Naive thymus-derived CD4-positive, alpha-beta T cell (primary cell): ENCODE measurements at places on chromosomes 11 and 22. TPM values are rescaled to one million over a fixed set of nuclear protein-coding genes. Genes with fewer than 3 reads are reported as not detected.
A peak's percentile ranks its signal among the peaks of the same experiment; 100 is the strongest.

CBX6 gene
- polyA plus RNA-seq: 6.3 TPM

GAL3ST3 gene
- polyA plus RNA-seq: not detected

OR4X2 gene
- polyA plus RNA-seq: not detected

MS4A3 gene
- not detected for polyA plus RNA-seq

MOGAT2 gene
- polyA plus RNA-seq: not detected

EIF4G2 gene
- 532 TPM for polyA plus RNA-seq

SCGB1D2 gene
- polyA plus RNA-seq: not detected

OR52E2 gene
- not detected for polyA plus RNA-seq

MUC15 gene
- not detected for polyA plus RNA-seq

PRAME gene
- not detected for polyA plus RNA-seq

DNA sequence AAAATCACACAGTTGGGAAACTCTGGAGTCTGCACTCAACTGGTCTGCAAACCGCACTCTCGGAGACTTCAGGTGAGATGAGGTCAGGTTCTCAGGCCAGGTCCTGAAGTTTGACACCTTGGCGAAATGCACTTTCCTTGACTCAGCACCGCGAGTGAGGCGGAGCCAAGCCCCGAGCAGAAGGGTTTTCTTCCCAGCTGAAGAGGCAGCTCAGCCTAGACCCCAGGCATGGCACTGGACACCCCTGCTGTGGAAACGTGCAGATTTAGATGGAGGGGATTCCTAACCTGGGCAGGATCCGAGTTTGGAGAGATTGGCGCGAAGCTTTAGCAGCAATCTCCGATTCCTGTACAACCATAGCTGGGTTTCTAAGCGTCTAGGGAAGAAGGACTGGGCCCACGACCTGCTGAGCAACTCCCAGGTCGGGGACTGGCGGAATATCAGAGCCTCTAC lies 835 bp upstream of the MYOD1 start:
- no peak overlapping the region for H3K27ac ChIP-seq
- no peak for DNase-seq
- peaks cover 5% of the 10 kb centered on the region for H3K27me3 ChIP-seq
- no peak overlapping the region for H3K4me3 ChIP-seq
- H3K36me3 ChIP-seq: no peaks in the 10 kb centered on the region

GRCh38 chr11:35305670-35306382 lies 113.5 kb downstream of the SLC1A2 start:
- H3K27ac ChIP-seq: peak overlapping the region; percentile 16
- no peaks in the 10 kb centered on the region for H3K36me3 ChIP-seq
- no peak overlapping the region for H3K4me3 ChIP-seq
- no peaks in the 10 kb centered on the region for H3K27me3 ChIP-seq
- no peaks in the 10 kb centered on the region for H3K4me1 ChIP-seq

- H3K27me3 ChIP-seq: no peaks in the 10 kb centered on the region
- H3K36me3 ChIP-seq: no peaks in the 10 kb centered on the region
- DNase-seq: no peak
- H3K27ac ChIP-seq: no peak overlapping the region
These were observed 878.1 kb downstream of the BRD1 start for GRCh38 chr22:48949375-48950149.

- no peak for DNase-seq
- H3K4me3 ChIP-seq: no peak overlapping the region
- H3K27me3 ChIP-seq: no peaks in the 10 kb centered on the region
- no peaks in the 10 kb centered on the region for H3K4me1 ChIP-seq
- peaks cover 8% of the 10 kb centered on the region for H3K36me3 ChIP-seq
These were observed 41.0 kb downstream of the CEP57 start for GRCh38 chr11:95831198-95831883.

- H3K4me1 ChIP-seq: no peaks in the 10 kb centered on the region
- no peak for DNase-seq
These were observed 7.4 kb upstream of the ZBTB16 start for GRCh38 chr11:114052160-114052559.

DNA sequence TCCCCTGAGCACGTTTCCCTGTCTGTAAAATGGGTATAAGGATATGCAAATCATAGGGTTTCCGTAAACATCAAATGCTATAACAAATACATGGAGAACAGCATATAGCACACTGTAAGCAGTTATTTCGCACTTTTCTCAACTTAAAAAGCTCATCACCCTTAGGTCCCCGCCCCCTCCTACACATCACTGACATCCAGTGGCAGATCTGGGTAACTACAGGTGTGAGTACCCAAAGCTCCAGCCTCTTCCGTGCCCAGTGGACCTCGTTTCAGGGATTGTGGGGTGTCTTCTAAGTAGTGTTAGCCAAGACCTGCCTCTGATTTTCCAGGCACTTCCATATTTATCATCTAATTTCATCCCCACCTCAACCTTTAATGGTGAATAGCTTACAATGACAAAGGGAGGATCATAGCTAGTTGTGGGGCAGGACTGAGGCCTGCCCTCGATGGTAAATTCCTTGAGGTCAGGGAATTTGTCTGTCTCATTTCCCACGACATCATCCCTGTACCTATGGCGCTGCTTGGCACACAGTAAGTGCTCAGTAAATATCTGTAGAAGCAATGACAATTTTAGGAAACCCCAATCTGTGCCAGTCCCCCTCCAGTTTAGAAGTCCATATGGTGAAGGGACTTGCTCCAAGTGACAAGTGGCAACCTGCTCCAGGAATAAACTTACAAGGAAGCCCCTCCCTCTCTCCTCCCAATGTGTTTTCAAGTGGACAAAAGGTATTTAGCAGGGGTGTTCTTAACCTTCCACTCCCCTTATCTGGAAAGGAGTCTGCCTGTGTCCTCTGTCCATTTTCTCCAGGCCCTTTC lies 340.5 kb downstream of the TENM4 start:
- no peaks in the 10 kb centered on the region for H3K36me3 ChIP-seq
- H3K27ac ChIP-seq: no peak overlapping the region
- H3K4me1 ChIP-seq: no peaks in the 10 kb centered on the region
- DNase-seq: no peak
- no peak overlapping the region for H3K4me3 ChIP-seq

GRCh38 chr11:35236667-35237003 lies 97.7 kb downstream of the CD44 start:
- H3K27me3 ChIP-seq: no peaks in the 10 kb centered on the region
- DNase-seq: no peak
- H3K36me3 ChIP-seq: no peaks in the 10 kb centered on the region
- no peak overlapping the region for H3K27ac ChIP-seq
- peaks cover 36% of the 10 kb centered on the region for H3K4me1 ChIP-seq

DNA sequence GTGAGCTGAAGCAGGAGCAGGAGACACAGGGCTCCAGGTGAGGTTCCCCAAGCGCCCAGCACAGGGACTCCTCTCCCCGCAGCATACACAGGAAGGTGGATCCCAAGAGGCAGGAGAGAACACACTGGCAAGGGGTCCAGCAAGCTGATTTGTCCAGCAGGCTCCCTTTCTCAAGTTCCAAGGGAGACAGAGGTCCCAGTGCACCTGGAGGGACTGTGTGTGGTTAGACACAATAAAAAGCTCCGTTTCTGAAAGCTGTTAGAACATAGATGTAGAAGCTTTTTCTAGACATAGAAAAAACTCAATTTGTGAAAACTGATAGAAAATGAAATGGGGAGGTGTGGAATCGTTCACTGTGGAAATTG lies 1.8 kb downstream of the CALCB start:
- no peaks in the 10 kb centered on the region for H3K36me3 ChIP-seq
- no peak for DNase-seq
- H3K4me3 ChIP-seq: peak overlapping the region; percentile 41
- peaks cover 14% of the 10 kb centered on the region for H3K4me1 ChIP-seq
- no peak overlapping the region for H3K27ac ChIP-seq

- H3K27ac ChIP-seq: no peak overlapping the region
- no peaks in the 10 kb centered on the region for H3K4me1 ChIP-seq
- no peak for DNase-seq
- H3K4me3 ChIP-seq: no peak overlapping the region
- no peaks in the 10 kb centered on the region for H3K36me3 ChIP-seq
- H3K27me3 ChIP-seq: no peaks in the 10 kb centered on the region
These were observed 32.2 kb downstream of the CSNK2A3 start for GRCh38 chr11:11320825-11321224.

DNA sequence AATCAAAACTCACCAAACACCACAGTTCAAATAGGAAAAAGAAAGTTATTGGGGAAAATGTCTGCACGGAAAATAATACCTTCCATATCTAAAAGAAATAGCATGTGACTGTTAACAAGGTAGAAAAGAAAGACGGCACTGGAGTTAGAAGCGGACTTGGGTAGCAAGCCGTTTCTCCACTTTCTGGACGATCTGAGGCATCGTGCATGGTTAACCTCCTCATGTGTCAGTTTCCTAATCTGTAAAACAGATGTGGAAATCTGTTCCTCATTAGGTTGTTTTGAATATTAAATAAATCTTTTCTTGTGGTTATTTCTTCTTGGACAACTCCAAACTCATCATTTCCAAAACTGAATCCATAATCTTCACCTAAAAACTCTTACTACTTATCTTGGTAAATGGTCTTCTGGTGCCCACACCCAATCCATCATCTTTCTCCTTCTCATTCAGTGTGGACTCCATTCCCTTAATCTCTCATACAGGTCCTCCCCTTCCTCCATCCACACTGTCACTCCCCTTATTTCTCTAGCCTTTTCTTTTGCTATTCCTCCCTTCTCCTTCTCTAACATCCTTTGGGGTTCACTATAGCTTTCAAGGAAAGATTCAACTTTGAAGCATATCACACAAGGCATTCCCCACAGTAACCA lies 53.5 kb downstream of the VSIG10L2 start:
- H3K36me3 ChIP-seq: no peaks in the 10 kb centered on the region
- H3K27ac ChIP-seq: no peak overlapping the region
- H3K27me3 ChIP-seq: no peaks in the 10 kb centered on the region
- H3K4me1 ChIP-seq: no peaks in the 10 kb centered on the region

DNA sequence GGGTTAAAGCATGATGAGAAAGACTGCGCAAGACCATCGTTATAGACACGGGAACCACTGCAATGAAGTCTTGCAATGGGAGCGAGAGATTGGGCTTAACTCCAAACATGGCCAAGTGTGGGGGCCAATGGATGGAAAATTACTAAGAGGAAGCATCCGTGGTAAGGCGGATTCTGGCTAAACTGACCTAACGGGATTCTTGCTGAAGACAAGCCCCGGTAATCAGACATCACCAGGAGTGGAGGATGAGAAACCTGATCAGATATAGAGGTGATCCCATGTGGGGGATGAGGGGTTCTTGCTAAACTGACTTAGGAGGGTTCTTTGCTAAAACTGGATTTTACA lies 5.8 kb upstream of the SYNGR1 start:
- no peak overlapping the region for H3K27ac ChIP-seq
- H3K4me1 ChIP-seq: no peaks in the 10 kb centered on the region
- DNase-seq: no peak
- H3K36me3 ChIP-seq: no peaks in the 10 kb centered on the region

DNA sequence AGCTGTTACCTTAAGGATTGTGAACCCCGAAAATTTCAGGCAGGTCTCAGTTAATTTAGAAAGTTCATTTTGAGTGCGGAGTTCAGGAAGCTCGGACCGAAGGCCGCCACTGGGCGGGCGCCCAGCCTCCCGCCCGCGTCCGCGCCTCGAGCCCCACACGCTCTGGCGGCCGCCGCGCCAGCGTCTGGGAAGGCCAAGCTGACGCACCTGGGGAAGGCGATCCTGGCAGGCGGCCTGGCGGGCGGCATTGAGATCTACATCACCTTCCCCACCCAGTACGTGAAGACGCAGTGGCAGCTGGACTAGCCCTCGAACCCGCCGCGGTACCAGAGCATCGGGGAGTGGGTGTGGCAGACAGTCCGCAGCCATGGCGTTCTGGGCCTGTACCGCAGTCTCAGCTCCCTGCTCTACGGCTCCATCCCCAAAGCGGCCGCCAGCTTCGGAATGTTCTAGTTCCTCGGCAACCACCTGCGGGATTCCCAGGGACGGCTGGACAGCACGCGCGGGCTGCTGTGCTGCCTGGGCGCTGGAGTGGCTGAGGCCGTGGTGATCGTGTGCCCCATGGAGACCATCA lies 79.5 kb downstream of the CCDC83 start:
- DNase-seq: no peak
- no peak overlapping the region for H3K4me3 ChIP-seq
- no peaks in the 10 kb centered on the region for H3K36me3 ChIP-seq
- no peaks in the 10 kb centered on the region for H3K4me1 ChIP-seq
- H3K27ac ChIP-seq: no peak overlapping the region
- H3K27me3 ChIP-seq: no peaks in the 10 kb centered on the region

DNA sequence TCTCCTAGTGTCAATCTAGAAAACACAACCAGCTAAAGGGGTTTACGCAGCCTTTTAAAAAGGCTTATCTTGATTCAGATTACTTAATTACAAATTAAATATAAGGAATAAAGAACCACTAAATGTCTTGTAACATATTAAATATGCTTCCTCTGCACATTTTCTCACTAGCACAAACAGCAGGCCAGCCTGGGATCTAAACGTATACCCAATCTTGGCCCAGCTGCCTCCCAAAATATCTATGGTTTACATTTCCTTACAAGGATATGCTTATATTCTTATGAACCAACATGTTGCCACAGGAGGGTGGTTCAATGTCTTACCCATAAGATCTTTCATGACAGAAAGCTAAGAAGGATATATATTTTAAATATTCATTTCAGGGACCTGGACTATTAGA lies 7.7 kb downstream of the LGR4 start:
- no peaks in the 10 kb centered on the region for H3K27me3 ChIP-seq
- H3K4me3 ChIP-seq: no peak overlapping the region
- H3K27ac ChIP-seq: no peak overlapping the region
- H3K36me3 ChIP-seq: no peaks in the 10 kb centered on the region

DNA sequence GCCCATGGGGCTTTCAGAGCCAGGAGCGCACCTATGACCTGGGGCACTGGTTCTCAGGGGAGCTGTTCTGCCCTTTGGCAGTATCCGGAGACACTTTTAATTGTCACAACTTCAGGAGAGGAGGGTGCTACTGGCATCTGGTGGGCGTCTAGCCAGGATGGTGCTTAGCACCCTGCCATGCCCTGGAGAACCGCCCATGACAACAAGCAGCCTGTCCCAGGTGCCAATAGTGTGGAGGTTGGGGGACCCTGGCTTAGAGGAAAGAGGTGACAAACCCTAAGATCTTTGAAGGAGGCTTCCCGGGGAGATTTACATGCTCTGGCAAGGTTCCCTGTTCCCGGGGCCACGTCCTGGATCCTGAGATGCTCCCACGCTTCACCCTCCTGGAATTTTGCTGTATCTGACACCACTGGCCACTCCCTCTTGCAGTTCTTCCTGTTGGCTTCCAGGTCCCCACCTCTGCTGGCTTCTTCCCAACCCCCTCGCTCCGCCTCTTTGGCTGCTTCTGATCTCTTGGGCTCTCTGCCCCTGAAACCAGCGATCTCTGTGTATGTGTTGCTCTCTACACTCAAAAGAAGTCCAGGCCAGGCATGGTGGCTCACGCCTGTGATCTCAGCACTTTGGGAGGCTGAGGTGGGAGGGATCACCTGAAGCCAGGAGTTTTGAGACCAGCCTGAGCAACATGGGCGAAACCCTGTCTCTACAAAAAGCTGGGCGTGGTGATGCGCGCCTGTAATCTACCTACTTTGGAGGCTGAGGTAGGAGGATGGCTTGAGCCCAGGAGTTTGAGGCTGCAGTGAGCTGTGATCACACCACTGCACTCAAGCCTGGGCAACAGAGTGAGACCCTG lies 31.1 kb downstream of the FADS3 start:
- H3K27me3 ChIP-seq: no peaks in the 10 kb centered on the region
- H3K4me3 ChIP-seq: no peak overlapping the region
- no peaks in the 10 kb centered on the region for H3K36me3 ChIP-seq
- H3K4me1 ChIP-seq: no peaks in the 10 kb centered on the region
- DNase-seq: no peak

GRCh38 chr11:79049741-79050179 lies 391.1 kb downstream of the TENM4 start:
- DNase-seq: no peak
- no peak overlapping the region for H3K27ac ChIP-seq
- no peak overlapping the region for H3K4me3 ChIP-seq
